ENCODE measurements at places on chromosomes 7 and 10.

DNA sequence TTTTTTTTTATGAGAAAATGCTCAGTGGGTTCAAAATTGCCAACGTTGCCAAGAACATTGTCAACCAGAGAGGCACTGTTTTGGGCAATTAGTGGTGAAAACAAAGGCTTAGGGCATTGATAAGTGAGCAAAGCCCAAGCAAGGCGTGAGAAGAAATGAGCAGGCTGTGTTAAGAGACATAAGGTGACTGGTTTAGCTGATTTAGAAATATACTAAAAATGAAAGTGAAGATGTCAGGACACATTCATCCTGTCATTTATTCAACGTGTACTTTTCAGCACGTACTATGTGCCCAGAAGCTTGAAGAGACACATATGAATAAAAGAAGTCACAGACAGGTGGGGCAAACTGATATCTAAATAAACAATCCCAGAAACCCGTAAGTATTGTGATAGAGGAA, 31.8 kb downstream of the AOAH start:
- no peaks in the 10 kb centered on the region for H3K4me1 ChIP-seq
- H3K36me3 ChIP-seq, result no peaks in the 10 kb centered on the region
- no peak for DNase-seq
- no peak overlapping the region for H3K4me3 ChIP-seq
- no peaks in the 10 kb centered on the region for H3K27me3 ChIP-seq

DNA sequence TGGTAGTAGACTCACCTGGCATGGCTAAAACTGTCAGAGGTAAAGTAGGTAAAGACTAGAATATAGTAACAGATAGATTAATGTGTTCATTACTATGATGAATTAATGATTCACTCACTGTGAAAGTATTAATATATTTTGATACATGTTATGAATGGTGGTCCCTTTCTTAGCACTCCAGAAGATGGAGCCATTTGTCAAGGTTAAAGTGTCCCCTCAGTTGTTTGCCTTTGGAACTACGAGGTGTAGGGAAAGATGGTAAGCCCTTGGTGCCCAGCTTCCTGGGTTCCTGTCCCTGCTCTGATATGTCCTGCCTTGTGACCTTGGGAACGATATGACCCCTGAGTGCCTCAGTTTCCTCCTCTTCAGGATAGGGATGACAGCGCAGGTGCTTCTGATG, 49.4 kb downstream of the HTRA1 start:
- DNase-seq, result no peak
- no peaks in the 10 kb centered on the region for H3K4me1 ChIP-seq
- no peaks in the 10 kb centered on the region for H3K27me3 ChIP-seq
- no peak overlapping the region for H3K27ac ChIP-seq

GRCh38 chr10:93186653-93187052, 113.0 kb downstream of the CYP26A1 start:
- H3K27me3 ChIP-seq, result no peaks in the 10 kb centered on the region
- no peaks in the 10 kb centered on the region for H3K36me3 ChIP-seq
- DNase-seq, result no peak
- H3K4me3 ChIP-seq, result no peak overlapping the region

DNA sequence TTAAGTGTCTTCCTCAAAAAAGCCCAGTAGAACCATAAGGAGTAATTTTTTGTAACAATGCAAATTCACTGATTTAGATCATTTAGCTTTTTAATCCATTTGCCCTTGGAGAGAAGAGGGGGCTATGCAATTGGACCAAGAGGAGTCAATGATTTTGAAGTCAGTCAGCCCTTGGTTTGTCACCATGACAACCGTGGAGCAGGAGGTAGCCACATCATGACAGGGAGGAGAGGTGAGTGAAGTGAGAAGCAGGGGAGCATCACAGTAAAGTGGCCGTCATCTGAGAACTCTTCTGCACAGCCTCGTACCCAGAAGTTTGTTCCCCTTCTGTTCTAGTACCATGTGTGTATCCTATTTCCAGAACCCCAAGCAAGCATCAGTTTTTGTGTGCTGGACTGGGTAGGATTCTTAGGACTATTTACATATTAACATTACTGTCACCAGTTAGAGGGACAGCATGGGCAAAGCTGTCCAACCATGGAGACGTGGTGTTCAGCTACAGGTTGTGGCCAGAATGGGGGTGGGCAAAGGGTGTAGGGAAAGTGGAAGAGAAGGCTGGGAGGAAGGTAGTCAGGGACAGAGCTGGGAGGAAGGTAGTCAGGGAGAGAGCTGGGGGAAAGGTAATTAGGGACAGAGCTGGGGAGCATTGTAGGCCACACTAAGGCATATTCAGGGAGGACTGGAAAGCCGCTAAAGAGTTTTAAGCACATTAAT, 13.1 kb downstream of the UBE3C start:
- H3K27me3 ChIP-seq, result no peaks in the 10 kb centered on the region
- no peak overlapping the region for H3K27ac ChIP-seq
- DNase-seq, result peak; percentile 43
- no peaks in the 10 kb centered on the region for H3K36me3 ChIP-seq
- peaks cover 14% of the 10 kb centered on the region for H3K4me1 ChIP-seq

DNA sequence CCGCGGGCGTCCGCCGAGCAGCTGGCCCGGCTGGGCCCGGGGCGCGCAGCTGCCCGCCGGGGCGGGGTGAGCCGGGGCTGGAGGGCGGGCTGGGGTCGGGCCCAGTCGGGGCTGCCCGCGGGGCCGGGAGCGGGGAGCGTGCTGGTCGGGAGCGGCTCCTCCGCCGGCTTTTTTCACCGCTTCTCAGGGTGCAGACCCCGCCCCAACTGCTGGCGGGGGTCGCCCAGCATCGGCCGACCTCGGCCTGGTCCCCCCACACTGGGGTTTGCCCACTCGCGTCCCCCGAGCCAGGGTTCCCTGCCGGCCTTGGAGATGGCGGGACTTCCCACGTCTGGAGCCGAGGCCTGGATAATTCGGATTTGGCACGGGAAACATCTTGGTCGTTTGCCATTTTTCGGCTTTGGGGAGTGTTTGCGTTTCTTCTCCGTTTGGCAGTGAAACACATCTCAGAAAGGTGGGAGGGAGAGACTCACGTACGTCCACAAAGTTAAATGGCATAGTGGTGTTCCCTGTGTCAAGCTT, 432 bp downstream of the TMEM248 start:
- H3K27ac ChIP-seq, result peak overlapping the region; percentile 91
- peak overlapping the region; percentile 99 for H3K4me3 ChIP-seq
- peaks cover 11% of the 10 kb centered on the region for H3K36me3 ChIP-seq

DNA sequence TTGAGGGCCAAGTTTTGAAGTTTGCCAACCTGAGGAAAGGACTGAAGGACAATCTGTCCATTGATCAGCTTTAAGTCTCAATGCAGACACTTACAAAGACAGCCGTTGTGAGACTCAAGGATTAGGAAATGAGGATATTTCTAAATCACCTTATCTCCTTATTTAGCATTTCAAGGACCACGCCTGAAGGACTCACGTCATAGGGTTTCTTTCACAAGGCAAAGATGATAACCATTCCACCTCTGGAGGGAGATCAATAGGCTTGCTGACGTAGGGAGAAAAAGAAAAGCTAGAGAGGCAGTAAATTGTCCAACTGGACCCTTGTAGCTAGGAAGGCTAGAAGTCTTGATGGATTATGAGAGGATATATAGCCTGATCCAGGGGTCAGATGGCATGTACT, 3.3 kb upstream of the ASB4 start:
- no peak for DNase-seq
- H3K27ac ChIP-seq, result no peak overlapping the region
- H3K36me3 ChIP-seq, result no peaks in the 10 kb centered on the region
- H3K4me1 ChIP-seq, result peaks cover 6% of the 10 kb centered on the region
- H3K4me3 ChIP-seq, result no peak overlapping the region

DNA sequence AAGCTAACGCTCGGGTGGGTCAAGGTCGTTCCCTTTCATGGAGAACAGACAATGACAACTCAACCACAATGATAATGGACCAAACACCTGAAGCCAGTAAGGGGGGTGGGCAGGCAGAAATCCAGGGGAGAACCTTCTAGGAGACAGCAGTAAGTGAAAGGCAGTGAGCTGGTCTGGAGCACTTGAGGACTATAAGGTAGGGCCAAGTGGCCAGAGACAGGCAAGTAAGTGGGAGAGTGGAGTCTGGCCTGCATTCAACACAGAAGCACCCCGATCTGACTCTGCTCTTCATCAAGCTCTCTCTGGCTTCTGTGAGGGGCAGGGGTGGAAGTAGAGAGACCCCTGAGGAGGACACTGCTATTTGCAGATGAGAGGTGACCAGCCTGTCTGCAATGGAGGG, 7.7 kb upstream of the IKZF1 start:
- H3K27me3 ChIP-seq, result no peaks in the 10 kb centered on the region
- no peak overlapping the region for H3K4me3 ChIP-seq
- H3K4me1 ChIP-seq, result no peaks in the 10 kb centered on the region
- no peak for DNase-seq
- H3K27ac ChIP-seq, result no peak overlapping the region

DNA sequence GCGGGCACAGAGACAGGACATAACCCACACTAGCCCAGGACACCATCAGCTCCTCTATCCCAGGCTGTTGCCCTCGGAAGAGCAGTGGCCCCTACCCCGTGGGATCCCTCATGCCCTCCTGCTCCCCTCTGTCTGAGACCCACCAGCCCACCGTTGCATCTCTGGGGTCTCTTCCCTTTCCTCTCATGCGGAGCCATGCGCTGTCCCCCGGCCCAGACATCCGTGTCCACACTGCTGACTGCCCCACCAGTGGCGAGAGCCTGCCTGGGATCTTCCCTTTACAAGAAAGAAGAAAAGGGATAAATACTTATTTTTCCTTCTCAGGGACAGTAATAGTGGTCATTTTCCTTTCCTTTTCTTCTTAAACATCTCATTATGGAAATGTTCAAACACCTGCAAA, 115.4 kb downstream of the WDR37 start:
- no peak overlapping the region for H3K27ac ChIP-seq
- DNase-seq, result no peak
- H3K4me1 ChIP-seq, result no peaks in the 10 kb centered on the region

- no peak overlapping the region for H3K27ac ChIP-seq
- H3K36me3 ChIP-seq, result no peaks in the 10 kb centered on the region
- H3K4me3 ChIP-seq, result no peak overlapping the region
- no peak for DNase-seq
- no peaks in the 10 kb centered on the region for H3K4me1 ChIP-seq
- no peaks in the 10 kb centered on the region for H3K27me3 ChIP-seq
These were observed 10.8 kb upstream of the LRRC4 start for GRCh38 chr7:128042012-128042411.

DNA sequence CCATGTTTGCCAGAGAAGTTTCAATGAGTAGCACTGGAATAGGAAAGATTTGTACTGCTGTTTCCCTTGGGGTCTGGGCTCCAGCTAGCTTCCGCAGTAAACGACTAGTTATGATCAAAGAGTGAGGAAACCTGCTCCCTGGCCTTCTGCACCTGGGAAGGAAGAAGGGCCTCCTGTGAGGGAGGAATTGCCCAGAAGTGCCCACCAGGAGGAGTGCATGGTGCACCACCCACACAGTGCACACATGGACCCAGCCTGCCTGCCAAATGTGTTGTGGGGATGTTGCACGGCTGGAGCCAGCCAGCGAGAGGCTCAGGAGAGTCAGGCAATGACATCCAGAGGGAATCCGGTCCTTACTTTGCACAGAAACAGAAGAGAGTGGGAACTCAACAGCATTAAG, 27.0 kb upstream of the FAM107B start:
- no peak for DNase-seq
- H3K4me1 ChIP-seq, result no peaks in the 10 kb centered on the region
- no peak overlapping the region for H3K27ac ChIP-seq
- H3K27me3 ChIP-seq, result no peaks in the 10 kb centered on the region
- H3K4me3 ChIP-seq, result no peak overlapping the region

DNA sequence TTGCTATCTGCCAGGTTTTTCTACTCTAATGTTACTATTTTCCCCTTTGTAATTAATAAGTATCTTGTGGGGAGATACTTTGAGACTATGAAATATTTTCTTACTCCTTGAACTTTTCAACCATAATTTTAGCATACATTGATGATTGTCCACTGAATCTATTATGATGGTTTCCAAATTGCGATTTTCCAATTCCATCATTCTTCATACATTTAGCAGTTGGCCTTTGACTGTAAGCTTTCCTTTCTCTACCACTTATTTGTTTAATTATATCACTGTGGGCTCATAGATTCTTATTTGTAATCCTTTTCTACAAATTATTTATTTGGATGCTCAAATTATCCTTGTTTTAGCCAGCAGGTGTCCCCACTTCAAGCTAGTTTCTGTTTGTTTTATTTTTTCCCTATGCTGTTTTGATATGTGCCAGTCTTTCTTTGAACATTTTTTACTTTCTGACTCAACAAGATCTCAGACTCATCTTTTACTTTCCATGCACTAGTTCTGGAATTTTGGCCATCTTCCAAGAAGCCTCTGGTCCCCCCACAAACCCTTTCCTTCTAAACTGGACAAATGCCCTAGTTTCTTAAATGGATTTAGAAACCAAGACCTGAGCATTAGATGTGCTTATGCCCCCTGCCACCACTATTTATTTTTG, 11.4 kb upstream of the MRPS16 start:
- H3K27me3 ChIP-seq, result no peaks in the 10 kb centered on the region
- H3K27ac ChIP-seq, result no peak overlapping the region
- no peaks in the 10 kb centered on the region for H3K4me1 ChIP-seq
- no peaks in the 10 kb centered on the region for H3K36me3 ChIP-seq
- no peak overlapping the region for H3K4me3 ChIP-seq

GRCh38 chr10:33805831-33806230, 471.4 kb upstream of the NRP1 start:
- no peaks in the 10 kb centered on the region for H3K4me1 ChIP-seq
- no peak for DNase-seq
- no peak overlapping the region for H3K27ac ChIP-seq
- H3K4me3 ChIP-seq, result no peak overlapping the region
- H3K36me3 ChIP-seq, result no peaks in the 10 kb centered on the region

GRCh38 chr10:31739711-31740110, 188.9 kb downstream of the ARHGAP12 start:
- H3K27ac ChIP-seq, result no peak overlapping the region
- no peaks in the 10 kb centered on the region for H3K4me1 ChIP-seq
- no peak for DNase-seq

- peaks cover 72% of the 10 kb centered on the region for H3K4me1 ChIP-seq
- H3K4me3 ChIP-seq, result peak within 1 kb of the TSS; percentile 95
These were observed at the start of gene TTYH3 for GRCh38 chr7:2631946-2632732. TTYH3 (plus strand) TSS chr7:2631986; CDS start chr7:2632156, 170 bp downstream.

- H3K36me3 ChIP-seq, result no peaks in the 10 kb centered on the region
- H3K27me3 ChIP-seq, result peaks cover 12% of the 10 kb centered on the region
- no peak for DNase-seq
- no peak overlapping the region for H3K4me3 ChIP-seq
- no peak overlapping the region for H3K27ac ChIP-seq
- H3K4me1 ChIP-seq, result no peaks in the 10 kb centered on the region
These were observed 51.0 kb upstream of the PPP2R2D start for GRCh38 chr10:131849591-131850382.

DNA sequence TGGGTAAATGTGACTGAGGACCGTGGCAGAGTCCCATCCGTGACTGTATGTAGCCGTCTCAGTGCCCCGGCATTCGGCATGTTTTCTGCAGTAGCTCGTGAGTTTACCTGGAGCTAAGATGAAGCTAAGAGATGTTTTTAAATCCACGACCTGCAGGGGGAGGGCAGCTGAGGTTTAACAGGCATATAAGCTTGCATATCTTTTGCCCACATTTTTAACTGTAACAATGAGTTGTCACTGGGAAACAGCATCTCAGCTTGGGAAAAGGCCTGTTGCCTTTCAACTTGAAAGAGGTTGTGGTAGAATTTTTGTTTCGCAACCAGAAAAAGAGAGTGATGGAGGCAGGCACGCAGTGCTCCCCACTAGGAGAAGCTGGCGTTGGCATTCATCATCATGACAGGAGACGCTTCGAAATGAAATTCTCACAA, 77.7 kb downstream of the CELF2 start:
- no peaks in the 10 kb centered on the region for H3K27me3 ChIP-seq
- H3K4me1 ChIP-seq, result no peaks in the 10 kb centered on the region
- no peaks in the 10 kb centered on the region for H3K36me3 ChIP-seq
- H3K4me3 ChIP-seq, result no peak overlapping the region
- no peak overlapping the region for H3K27ac ChIP-seq
- DNase-seq, result no peak
